ENCODE measurements at places on chromosomes 6 and 20.

GRCh38 chr6:166153966-166154365, 13.7 kb downstream of the TBXT start:
- no peak for DNase-seq

DNA sequence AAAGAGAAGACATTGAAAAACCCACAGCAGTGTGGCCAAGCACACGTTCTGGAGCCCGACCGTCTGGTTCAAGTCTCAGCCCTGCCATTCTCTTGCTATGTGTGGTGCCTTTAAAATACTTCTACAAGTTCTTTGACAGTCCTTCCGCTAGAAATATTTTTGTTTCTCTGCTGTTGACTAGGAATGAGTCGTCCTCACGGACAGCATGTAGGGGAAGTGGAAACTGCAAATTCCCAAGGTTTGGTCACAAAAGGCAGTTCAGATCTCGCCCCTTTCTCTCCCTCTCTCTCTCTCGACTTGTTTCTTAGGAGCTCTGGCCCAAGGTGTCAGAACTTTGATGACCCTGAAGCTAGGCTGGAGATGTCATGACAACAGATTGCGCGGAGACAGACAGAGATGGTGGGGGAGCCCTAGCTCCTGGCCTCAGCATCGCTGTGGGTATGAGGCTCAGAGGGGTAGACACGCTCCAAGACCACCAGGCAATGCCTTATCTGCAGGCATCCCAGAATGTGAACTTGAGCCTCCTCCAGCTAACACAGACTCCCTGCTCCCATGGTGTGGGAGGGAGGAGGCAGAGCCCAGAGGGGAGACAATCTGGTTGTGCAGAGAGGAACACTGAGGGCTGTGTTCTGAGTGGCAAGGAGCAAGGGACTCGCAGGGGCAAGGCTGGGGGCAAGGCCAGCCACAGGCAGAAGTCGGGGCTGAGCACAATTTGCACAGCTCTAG, 368.9 kb upstream of the SULF2 start:
- DNase-seq, result no peak

GRCh38 chr6:22779062-22779461, 209.7 kb downstream of the HDGFL1 start:
- DNase-seq, result no peak

DNA sequence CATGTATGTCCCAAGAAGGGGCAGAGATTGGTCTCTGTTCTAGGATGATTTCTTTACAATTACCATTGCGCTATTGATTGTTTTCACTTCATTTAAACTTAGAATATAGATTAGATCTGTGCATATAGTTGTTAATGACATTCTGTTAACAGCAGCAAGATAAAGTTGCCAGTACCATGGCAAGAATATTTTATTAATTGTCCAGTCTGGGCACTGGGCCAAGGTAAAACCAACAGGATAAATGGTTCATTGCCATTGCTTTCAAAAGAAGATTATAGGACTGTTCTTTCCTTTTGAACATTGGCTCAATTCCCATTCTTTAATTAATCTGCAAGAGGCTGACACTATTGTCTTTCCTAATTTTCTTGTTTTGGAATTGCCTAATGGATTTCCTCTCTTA, 592.4 kb downstream of the RFPL4B start:
- no peak for DNase-seq

- peak; percentile 48 for DNase-seq
Observed at GRCh38 chr20:50848341-50848808, 53.5 kb downstream of the BCAS4 start.

DNA sequence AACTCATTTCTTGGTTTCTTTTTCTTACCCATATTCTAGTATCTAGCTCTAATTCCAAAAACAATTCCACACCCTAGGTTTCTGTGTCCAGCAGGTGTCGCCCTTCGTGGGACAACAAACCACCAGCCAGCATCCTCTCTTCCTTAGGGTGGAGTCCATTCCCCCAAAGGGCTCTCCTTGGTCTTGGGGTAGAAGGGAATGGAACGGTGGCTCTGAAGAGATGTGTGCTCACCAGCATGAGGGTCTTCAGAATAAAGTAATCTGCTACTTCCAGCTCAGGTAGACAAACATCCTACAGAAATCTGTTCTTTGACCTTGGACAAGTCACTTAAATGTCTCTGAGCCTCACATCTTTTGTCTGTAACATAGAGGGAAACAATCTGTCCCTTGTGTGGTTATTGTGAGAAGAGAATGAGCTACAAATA, 7.2 kb downstream of the HLA-DMB start:
- peak; percentile 82 for DNase-seq

DNA sequence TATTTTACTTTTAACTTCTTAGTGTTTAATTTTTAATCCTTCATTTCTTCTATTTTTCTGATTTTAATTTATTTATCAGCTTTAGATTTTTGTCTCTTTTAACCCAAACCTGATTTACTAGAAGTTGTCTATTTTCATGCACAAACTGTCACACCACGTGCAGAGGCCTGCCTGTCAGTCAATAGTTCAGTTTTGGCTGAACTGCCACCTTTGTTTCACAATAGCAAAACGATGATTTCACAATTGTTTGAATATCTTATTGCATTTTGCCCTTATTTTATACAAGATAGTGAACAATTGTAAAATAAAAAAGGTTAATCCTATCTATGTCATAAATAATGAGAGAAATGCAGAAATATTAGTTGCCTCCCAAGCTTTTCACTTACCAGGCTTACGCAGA, 24.0 kb upstream of the PPP1R3G start:
- DNase-seq, result no peak

Data from heart left ventricle (tissue), 16 donors.